ENCODE measurements at places on chromosomes 2 and 18.

- no peak for DNase-seq
Observed at GRCh38 chr2:19479666-19480065, 121.2 kb upstream of the OSR1 start.

DNA sequence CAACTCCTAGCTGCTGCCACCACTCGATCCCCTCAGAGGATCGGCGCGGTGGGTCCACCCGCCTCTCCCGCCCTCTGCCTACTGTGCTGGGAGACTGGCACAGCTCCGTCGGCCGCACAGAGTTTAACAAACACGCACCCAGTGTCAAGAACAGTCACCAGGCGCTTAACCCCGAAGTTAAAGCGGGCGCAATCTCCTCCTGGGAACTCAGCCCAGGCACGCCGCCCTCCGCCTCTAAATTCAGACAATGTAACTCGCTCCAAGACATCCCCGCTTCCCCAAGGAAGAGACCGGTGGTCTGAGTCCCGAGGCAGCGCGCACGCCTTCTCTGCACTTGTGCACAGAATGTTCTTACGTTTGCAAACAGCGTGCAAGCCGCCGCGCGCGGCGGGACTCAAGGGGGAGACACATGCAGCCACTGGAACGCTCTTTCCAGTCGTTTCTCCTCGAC lies 533 bp downstream of the CXCR4 start:
- peak; percentile 63 for DNase-seq

DNA sequence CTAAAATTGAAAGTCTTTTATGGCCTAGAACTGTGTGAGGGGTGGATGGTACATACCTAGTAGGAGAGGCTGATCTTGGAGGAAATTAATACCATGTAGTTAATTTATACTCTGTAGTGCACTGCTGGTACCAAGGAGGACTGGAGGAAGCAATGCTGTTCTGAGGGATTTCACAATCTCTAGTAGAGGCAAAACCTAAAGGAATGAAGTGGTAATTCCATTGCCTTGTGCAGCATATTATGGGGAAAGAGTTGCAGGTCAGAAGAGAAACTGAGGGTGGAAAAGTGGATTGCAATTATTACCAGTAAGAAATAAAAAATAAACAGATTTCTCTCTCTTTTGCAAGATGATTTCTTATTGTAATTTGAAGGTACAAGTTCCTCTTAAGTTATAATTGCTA lies 2.2 kb downstream of the ABI2 start:
- DNase-seq = no peak

- DNase-seq = peak; percentile 93
Observed at GRCh38 chr18:11908182-11909060, at the start of gene MPPE1. MPPE1 (minus strand) TSS chr18:11908317; CDS start chr18:11897264, 11,053 bp downstream.

DNA sequence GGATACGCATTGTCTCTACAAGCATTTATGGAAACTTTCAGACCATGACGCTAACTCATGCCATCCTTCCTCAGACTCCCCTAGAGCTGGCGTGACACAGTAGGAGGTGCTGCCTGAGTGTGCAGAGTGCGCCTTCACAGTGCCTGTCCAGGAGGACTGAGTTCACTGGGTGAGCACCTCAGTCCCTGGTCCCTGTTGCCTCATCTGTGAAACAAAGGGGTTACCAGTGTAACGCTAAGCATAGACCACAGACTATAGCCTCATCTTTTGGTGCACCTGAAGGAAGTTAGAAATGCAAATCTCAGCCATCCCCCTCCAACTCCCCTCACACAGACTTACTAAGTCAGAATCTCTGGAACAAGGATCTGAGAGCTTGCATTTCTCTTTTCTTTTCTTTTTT lies 142.8 kb downstream of the TMEM17 start:
- DNase-seq = no peak

DNA sequence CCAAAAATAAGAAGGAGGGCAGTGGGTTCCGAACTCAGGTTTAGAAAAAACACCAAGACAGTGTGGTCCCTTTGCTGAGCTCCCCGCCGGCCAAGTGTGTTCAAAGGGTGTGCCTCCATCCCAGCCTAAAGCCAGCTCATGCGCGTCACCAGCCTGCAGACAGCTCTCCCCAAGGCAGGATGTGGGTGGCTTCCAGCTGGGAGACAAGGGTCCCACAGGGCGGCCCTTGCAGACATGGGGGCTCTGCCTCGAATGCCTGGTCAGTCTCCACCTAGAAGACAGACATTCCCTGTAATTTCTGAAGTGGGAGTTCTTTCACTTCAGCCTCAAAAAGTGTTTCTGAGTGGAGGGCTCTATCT lies 135.8 kb upstream of the GPC1 start:
- DNase-seq = no peak

DNA sequence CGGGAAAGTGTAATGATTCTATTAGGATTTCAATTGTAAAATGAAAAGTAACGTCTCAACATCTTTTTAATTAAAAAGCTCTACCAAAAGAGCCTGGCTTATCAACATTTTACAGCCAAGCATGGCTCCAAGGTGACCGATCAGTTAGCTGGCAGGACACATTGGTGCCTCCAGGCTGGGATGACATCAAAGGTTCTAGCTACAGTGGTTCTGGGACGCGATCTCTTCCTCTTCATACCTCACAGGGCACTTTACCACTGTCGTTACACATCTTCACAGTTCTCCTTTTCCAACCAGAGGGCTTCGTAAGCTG lies 693 bp downstream of the ORC2 start:
- no peak for DNase-seq

DNA sequence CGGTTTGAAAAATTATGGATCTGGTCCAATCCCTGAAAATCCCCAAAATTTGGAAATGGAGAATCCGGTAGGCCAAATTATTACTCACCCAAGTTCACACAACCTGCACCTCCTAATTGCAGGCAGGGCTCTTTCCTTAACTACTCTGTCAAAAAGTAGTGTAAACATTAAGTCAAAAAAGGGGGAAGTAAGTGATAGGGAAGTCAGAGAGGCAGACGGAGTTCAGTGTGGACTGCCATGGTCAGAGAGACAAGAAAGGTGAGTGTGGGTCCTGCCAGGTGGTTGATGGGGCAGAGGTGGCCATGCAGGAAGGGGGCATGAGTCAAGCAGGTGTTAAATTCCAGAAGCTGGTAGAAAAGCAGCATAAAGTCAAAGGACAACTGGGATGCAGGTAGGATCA lies 104.7 kb upstream of the STPG4 start:
- DNase-seq = no peak

- no peak for DNase-seq
Observed at GRCh38 chr18:32771871-32772580, 797 bp downstream of the KLHL14 start.

DNA sequence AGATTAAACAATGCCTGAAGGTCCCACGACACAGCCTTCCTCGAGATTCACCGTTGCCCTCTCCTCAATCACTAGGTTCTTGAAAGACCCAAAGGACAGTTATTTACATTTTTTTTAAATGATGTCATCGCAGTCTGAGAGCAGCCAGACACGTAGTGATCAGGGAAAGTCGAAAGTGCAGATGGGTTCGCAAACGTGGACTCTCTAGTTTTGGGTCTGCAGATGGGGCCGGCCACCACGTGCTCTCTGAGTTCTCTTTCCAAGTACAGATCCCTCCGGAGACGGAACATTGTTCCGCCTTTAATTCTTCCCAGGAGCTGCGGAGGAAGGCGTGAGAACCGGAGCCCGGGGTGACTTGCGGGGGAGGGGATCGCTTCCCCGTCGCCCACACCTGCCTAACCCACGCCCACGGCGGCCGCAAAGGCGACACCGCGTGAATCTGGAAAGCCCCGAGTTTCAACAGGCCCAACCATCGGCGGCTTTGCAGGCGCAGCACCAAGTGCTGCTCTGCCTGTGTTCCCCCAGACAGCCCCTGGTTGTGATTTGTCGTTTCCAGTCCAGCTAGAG lies 54.3 kb downstream of the PKDCC start:
- DNase-seq = peak; percentile 93

- DNase-seq = peak; percentile 59
Observed at GRCh38 chr2:12284487-12284886, 432.2 kb upstream of the TRIB2 start.

DNA sequence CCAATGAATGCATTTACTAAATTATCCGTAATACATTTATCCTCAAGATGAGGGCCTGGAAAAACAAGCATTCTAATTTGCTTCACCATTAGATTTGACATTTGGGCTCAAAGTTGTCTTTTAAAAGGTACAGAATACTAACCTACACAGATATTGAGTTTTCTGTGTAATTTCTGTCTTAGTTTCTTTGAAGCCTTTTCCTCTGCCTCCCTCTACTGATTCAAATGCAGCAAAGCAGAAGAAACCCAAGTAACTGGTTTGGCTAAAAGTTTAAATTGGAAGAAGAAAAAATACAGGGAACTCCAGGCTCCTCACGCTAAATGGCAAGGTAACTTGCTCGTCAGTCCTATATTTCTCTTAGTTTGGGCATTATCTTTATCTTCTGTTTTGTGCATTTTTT lies 53.3 kb upstream of the SLC5A7 start:
- DNase-seq = no peak

DNA sequence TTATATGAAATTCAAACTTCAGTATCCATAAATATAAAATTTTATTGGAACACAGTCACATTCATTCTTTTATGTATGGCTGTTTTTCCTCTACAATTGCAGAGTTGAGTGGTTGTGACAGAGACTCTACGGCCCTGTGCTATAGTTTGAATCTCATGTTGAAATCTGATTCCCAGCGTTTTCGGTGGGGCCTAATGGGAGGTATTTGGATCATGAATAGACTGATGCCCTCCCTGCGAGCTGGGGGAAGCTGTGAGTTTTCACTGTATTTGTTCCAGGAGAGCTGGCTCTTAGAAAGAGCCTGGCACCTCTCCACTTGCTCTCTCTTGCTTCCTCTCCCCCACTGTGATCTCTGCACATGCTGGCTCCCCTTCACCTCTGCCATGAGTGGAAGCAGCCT lies 1.7 kb downstream of the PFN4 start:
- no peak for DNase-seq

GRCh38 chr2:101516823-101517690 lies 42.1 kb upstream of the RFX8 start:
- peak; percentile 66 for DNase-seq

- no peak for DNase-seq
Observed at GRCh38 chr2:16303273-16303577, 362.4 kb downstream of the CYRIA start.

- no peak for DNase-seq
Observed at GRCh38 chr2:207231967-207232366, 66.2 kb upstream of the KLF7 start.

DNA sequence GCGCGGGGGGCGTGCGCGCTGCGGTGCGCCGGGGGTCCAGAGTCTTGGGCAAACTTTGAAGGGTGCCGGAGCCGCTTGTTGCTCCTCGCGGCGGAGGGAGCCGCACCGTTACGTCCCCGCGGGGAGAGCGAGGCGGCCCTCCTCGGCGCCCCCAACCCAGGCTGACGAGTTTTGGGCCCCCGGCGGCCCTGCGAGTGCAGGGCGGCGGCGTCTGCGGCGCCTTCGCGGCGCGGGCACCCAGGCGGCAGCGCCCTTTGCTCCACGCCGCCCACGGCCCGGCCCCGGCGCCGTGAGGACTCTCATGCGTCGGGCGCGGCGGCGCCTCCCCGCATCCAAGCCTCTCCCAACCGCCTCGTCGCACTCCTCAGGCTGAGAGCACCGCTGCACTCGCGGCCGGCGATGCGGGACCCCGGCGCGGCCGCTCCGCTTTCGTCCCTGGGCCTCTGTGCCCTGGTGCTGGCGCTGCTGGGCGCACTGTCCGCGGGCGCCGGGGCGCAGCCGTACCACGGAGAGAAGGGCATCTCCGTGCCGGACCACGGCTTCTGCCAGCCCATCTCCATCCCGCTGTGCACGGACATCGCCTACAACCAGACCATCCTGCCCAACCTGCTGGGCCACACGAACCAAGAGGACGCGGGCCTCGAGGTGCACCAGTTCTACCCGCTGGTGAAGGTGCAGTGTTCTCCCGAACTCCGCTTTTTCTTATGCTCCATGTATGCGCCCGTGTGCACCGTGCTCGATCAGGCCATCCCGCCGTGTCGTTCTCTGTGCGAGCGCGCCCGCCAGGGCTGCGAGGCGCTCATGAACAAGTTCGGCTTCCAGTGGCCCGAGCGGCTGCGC lies 814 bp downstream of the FZD7 start:
- DNase-seq = peak; percentile 15

Data from activated CD4-positive, alpha-beta T cell treated with anti-CD3 and anti-CD28 coated beads, Interleukin-10, Interleukin-2, amounts not matched to agents 100 ng/mL and 50 ng/mL, durations not matched to agents 16 hours and 8 hours (primary cell).